Activated naive CD8-positive, alpha-beta T cell treated with anti-CD3 and anti-CD28 coated beads, Interleukin-2, amount 50 U/mL, for 24 hours (primary cell): ENCODE measurements at places on chromosomes 11 and 22.

- H3K27me3 ChIP-seq: peaks cover 2% of the 10 kb centered on the region
- no peaks in the 10 kb centered on the region for H3K36me3 ChIP-seq
- peak; percentile 38 for DNase-seq
- H3K4me3 ChIP-seq: no peak overlapping the region
Observed at GRCh38 chr11:133821776-133822175, 23.5 kb downstream of the SPATA19 start.

DNA sequence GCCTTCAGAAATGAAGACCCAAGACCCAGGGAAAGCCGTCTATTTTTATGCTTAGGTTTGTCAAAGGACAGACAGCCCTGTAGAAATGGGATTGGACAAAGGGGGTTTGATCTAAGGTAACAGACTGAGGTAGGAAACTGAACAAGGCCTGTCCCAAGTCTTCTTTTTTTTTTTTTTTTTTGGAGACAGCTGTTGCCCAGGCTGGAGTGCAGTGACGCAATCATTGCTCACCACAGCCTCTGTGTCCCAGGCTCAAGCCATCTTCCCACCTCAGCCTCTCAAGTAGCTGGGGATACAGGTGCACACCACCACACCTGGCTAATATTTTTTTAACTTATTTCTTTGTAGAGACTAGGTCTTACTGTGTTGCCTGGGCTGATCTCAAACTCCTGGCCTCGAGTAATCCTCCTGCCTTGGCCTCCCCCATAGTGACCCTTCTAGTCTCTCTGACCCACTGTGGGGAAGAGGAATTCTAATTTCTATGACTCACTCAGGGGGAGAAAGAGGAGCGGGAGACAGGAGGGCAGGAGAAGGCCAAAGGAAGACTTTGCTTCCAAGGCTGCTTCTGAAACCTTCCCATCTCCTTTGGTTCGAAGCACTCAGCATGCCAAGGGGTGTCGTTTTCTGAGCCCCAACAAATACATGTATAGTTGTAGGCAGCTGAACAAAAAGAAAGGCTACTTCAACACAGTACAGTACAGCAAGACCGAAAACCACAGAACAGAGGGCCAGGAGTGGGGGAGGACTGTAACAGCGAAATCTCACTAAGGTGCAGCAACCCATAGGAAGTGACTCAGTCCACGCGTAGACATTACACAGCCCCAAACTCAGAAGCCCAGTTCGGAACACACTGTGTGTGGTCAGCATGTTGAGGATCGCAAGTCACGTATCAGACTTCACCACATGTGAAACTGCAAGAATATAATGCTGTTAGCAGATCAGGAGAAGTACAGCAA is 872 bp downstream of the TMA7B start:
- DNase-seq: peak; percentile 66
- no peaks in the 10 kb centered on the region for H3K27me3 ChIP-seq
- H3K36me3 ChIP-seq: peaks cover 66% of the 10 kb centered on the region
- peaks cover 79% of the 10 kb centered on the region for H3K4me1 ChIP-seq
- H3K4me3 ChIP-seq: peak overlapping the region; percentile 55

DNA sequence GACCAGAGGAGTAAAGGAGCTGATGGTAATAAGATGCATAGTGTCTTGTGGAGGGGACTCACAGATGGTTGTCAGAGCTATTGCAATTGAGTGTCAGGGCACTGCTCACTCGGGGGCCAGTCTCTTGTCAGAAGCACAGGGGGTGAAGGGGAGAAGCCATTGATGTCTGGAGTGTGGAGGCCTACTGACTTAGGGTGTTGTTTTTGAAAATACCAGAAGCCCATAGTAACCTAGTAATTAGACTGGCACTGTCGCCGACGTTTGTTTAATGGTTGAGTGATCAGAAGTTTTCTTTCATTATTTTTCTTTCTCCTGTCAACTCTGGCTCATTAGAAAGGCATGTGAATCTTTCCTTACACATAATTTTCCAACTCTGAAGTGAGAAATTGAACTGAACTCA is 151.6 kb upstream of the TENM4 start:
- no peaks in the 10 kb centered on the region for H3K36me3 ChIP-seq
- no peaks in the 10 kb centered on the region for H3K27me3 ChIP-seq
- DNase-seq: no peak
- no peak overlapping the region for H3K4me3 ChIP-seq

DNA sequence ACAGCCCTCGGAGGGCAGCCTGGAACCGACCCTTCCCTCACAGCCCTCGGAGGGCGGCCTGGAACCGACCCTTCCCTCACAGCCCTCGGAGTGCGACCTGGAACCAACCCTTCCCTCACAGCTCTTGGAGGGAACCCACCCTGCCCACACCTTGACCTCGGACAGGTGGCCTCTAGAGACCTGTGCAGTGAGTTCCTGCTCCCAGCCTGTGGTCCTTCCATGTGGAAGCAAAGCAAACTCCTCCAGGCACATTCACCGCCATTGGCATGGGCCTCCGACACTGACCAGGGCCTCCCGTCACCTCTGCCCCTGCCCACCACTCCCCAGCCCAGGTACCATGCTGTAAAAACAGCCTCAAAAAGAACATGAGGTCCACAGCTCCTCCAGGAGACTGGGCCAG is 272.1 kb downstream of the BRD1 start:
- H3K4me3 ChIP-seq: no peak overlapping the region
- no peaks in the 10 kb centered on the region for H3K4me1 ChIP-seq
- no peaks in the 10 kb centered on the region for H3K27me3 ChIP-seq
- DNase-seq: no peak
- no peak overlapping the region for H3K27ac ChIP-seq

GRCh38 chr22:39306456-39307361 is 12.7 kb downstream of the RPL3 start:
- no peak overlapping the region for H3K4me3 ChIP-seq
- peaks cover 4% of the 10 kb centered on the region for H3K36me3 ChIP-seq
- H3K27ac ChIP-seq: no peak overlapping the region
- peak; percentile 69 for DNase-seq
- H3K27me3 ChIP-seq: no peaks in the 10 kb centered on the region
- peaks cover 5% of the 10 kb centered on the region for H3K4me1 ChIP-seq

- no peak for DNase-seq
- peaks cover 16% of the 10 kb centered on the region for H3K36me3 ChIP-seq
- H3K4me3 ChIP-seq: no peak overlapping the region
- H3K27me3 ChIP-seq: no peaks in the 10 kb centered on the region
- H3K4me1 ChIP-seq: peaks cover 73% of the 10 kb centered on the region
- H3K27ac ChIP-seq: peak overlapping the region; percentile 52
Observed at GRCh38 chr11:11865449-11865848, 23.7 kb downstream of the USP47 start.

GRCh38 chr11:61168042-61168688 is 6.9 kb upstream of the VPS37C start:
- no peaks in the 10 kb centered on the region for H3K36me3 ChIP-seq
- H3K27me3 ChIP-seq: no peaks in the 10 kb centered on the region
- no peak overlapping the region for H3K4me3 ChIP-seq
- H3K4me1 ChIP-seq: peaks cover 49% of the 10 kb centered on the region

DNA sequence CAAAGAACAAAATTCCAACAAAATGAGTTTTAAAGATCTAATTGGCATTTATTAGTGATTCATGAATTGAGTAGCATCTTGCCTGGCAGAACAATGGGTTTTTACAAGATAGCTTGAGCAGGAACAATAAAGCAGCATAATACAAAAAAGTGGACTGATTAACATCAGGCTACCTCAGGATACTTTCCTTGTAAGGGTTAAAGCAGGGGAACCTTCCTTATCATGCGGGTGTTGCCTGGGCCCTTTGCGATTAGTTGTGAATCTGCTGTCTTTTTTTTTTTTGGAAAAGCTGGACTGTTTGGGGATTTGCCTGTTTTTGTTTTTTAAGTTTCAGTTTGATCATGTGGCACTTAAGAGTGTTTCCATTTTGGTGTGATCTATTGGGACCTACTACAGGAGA is 37.5 kb downstream of the EXPH5 start:
- H3K4me1 ChIP-seq: peaks cover 15% of the 10 kb centered on the region
- peak overlapping the region; percentile 0 for H3K27ac ChIP-seq
- DNase-seq: no peak
- H3K4me3 ChIP-seq: no peak overlapping the region
- H3K27me3 ChIP-seq: no peaks in the 10 kb centered on the region

DNA sequence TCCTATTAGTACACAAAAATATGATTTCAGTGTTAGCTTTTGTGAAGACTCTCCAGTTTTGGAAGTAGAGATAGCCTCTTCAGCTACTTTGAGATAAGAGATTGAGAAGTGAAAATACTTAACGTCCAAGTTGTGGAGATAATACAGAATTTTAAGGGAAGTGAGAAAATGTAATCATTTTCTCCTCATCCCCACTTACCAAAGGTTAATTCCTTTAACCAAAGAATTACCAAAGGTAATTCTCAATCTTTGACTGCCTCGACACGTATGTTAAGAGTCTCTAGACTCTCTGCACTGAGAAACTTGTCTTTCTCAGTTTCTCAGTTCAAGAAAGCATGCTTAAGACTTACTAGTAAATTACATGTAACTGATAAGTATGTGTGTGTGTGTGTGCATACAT is 15.3 kb downstream of the C11orf54 start:
- no peak overlapping the region for H3K27ac ChIP-seq
- H3K4me3 ChIP-seq: no peak overlapping the region
- no peaks in the 10 kb centered on the region for H3K4me1 ChIP-seq
- no peak for DNase-seq
- peaks cover 42% of the 10 kb centered on the region for H3K36me3 ChIP-seq
- no peaks in the 10 kb centered on the region for H3K27me3 ChIP-seq

GRCh38 chr11:108886660-108887009 is 221.8 kb downstream of the DDX10 start:
- peaks cover 6% of the 10 kb centered on the region for H3K36me3 ChIP-seq
- H3K27ac ChIP-seq: peak overlapping the region; percentile 45
- H3K27me3 ChIP-seq: no peaks in the 10 kb centered on the region
- H3K4me3 ChIP-seq: no peak overlapping the region
- H3K4me1 ChIP-seq: peaks cover 28% of the 10 kb centered on the region

GRCh38 chr11:94968334-94968958 is 4.9 kb downstream of the CWC15 start:
- no peak overlapping the region for H3K4me3 ChIP-seq
- no peaks in the 10 kb centered on the region for H3K27me3 ChIP-seq
- no peak overlapping the region for H3K27ac ChIP-seq
- no peak for DNase-seq

GRCh38 chr22:46834021-46834737 is 71.7 kb downstream of the TBC1D22A start:
- H3K36me3 ChIP-seq: peaks cover 47% of the 10 kb centered on the region
- H3K4me3 ChIP-seq: no peak overlapping the region
- peaks cover 5% of the 10 kb centered on the region for H3K4me1 ChIP-seq
- H3K27ac ChIP-seq: no peak overlapping the region
- H3K27me3 ChIP-seq: no peaks in the 10 kb centered on the region

DNA sequence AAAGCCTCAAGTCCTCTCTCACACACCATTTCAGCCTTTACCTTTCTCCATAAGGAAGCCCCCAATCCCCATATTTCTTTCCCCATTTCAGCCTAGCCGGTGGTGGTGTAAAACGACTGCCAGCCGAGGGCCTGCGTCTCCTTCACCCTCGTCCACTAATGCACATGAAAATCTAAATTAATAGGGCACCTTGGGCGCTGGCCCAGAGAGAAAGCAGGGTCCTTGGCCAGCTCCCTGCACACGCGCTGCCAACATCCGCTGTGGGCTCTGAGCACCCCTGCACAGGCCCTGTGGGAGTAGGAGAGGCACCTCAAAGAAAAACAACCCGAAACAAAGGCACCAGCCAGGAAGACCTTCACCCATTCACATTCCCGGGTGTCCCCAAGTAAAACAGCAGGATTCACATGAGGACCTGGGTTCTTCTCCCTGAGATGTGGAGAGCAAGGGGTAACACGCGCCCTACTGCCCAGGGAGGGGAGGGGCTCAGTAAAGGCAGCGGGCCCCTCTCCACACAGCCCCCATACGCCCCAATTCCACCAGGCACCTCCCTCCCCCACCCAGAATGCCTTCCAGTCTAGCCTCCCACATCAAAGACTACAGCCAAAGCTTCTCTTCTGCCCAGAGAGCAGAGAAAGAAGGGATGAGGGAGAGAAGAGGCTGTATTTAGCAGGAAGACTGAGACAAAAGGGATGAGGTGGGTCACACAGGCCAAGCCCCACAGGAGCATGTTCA is 79.0 kb downstream of the MICAL3 start:
- H3K4me1 ChIP-seq: peaks cover 17% of the 10 kb centered on the region
- H3K27ac ChIP-seq: no peak overlapping the region
- DNase-seq: no peak
- no peaks in the 10 kb centered on the region for H3K36me3 ChIP-seq
- H3K27me3 ChIP-seq: no peaks in the 10 kb centered on the region

GRCh38 chr22:38112381-38112780 is 1.9 kb upstream of the BAIAP2L2 start:
- no peak overlapping the region for H3K4me3 ChIP-seq
- H3K4me1 ChIP-seq: no peaks in the 10 kb centered on the region
- H3K27ac ChIP-seq: no peak overlapping the region

- no peaks in the 10 kb centered on the region for H3K36me3 ChIP-seq
- no peaks in the 10 kb centered on the region for H3K27me3 ChIP-seq
- H3K4me3 ChIP-seq: no peak overlapping the region
- H3K4me1 ChIP-seq: peaks cover 5% of the 10 kb centered on the region
- no peak overlapping the region for H3K27ac ChIP-seq
- DNase-seq: no peak
Observed at GRCh38 chr11:90448256-90448655, 225.4 kb upstream of the CHORDC1 start.

- H3K27me3 ChIP-seq: peaks cover 27% of the 10 kb centered on the region
- no peak overlapping the region for H3K4me3 ChIP-seq
- H3K4me1 ChIP-seq: no peaks in the 10 kb centered on the region
Observed at GRCh38 chr11:128881221-128881620, 9.9 kb upstream of the KCNJ5 start.
